ENCODE measurements at places on chromosomes 13 and 19. TPM values are rescaled to one million over a fixed set of nuclear protein-coding genes. Genes with fewer than 3 reads are reported as not detected.
A peak's percentile ranks its signal among the peaks of the same experiment; 100 is the strongest.

GRCh38 chr19:6233056-6233826 is 46.5 kb downstream of the MLLT1 start:
- no peak for DNase-seq

DNA sequence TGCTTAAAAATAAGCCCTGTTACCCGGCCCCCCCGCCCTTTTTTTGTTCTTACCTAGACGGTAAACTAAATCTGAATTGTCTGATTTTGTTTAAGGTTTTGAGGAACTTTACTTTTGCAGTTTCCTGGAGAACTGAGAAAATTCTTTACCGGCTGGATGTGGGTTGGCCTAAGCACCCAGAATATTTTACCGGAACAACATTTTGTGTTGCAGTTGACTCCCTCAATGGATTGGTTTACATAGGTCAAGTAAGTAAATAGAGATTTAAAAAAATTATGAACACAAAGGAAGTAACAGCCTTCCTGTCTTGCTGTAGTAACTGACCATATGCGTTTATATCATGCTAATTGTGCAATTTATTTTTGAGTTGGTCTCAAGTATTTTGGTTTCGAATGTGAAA is 785 bp downstream of the NHLRC3 start:
- no peak for DNase-seq

- DNase-seq = no peak
Observed at GRCh38 chr19:1355568-1356507, 27.9 kb upstream of the NDUFS7 start.

GRCh38 chr13:41955605-41956004 is 5.3 kb downstream of the VWA8 start:
- DNase-seq = no peak

GRCh38 chr19:29681422-29682235 is 16.4 kb downstream of the PLEKHF1 start:
- DNase-seq = no peak

DNA sequence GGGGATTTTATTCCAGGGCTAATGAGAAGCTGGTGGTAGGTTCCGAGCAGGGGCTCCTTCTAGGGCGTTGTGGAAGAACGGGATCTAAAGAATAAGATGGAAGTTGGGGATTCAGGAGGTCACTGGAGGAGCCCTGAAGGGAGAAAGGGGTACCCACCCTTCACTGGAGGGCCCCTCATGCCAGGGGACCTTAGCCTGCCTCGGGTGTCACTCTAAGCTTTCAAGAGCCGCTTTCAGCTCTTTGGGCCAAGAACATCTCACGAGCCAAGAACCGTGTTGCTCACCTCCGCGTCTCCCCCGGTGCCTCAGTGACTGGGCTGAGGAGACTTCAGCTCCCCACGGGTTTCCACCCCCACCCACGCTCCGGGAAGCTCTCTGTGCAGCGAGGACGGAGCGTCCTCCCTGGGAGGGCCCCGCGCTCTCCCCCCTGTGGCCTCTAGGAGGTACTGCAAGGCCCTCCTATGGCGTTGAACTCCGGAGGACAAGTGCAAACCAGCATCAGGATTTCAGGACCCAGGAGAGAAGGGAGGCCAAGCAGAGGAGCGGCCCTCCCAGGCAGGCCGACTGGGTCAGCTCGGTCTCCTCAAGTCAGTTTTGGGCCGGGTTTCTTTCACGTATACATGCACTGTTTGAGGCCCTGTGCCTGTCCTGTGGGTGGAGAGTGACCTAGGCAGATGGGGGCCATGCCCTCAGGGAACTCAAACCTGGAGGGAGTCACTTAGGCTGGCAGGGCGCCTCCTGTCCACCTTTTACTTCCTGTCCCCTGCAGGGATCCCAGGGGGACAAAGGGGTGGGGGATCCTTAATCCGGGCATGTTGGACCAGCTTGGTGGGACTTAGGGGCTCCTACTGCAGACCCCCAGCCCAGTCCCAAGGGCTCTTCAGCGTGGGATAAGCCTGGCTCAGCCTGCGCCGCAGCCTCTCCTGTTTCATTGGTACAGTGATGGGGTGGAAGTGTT is 5.1 kb upstream of the KRTDAP start:
- peak; percentile 68 for DNase-seq

DNA sequence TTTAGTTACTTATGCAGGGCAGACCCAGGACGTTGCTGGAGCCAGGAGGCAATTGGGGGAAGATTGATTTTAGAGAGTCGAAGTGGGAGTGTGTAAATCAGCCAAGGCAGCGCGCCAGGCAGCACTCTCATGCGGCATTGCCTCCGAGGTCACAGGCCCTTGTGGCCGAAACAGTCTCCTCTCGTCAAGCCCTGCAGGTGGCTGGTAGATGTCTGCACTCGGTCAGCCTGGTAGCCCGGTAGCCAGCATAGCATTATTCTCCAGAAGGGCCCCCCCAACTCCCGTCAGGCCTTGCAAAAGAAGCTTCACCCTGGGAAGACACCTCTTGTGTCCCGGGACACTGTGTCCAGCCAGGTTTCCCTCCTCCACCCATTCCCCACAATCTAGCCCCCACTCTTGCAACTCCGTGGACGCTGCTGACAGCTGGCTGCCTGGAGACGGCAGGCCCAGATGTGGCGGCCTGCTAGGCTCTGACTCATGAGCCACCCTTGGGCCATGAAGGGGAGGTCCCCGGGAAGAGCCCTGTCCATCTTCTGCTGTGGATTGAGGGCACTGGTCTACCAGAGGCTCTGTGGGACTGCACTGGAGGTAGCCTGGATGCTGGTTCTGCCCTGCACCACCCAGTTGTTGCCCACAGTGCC is 2.6 kb upstream of the PEPD start:
- no peak for DNase-seq

DNA sequence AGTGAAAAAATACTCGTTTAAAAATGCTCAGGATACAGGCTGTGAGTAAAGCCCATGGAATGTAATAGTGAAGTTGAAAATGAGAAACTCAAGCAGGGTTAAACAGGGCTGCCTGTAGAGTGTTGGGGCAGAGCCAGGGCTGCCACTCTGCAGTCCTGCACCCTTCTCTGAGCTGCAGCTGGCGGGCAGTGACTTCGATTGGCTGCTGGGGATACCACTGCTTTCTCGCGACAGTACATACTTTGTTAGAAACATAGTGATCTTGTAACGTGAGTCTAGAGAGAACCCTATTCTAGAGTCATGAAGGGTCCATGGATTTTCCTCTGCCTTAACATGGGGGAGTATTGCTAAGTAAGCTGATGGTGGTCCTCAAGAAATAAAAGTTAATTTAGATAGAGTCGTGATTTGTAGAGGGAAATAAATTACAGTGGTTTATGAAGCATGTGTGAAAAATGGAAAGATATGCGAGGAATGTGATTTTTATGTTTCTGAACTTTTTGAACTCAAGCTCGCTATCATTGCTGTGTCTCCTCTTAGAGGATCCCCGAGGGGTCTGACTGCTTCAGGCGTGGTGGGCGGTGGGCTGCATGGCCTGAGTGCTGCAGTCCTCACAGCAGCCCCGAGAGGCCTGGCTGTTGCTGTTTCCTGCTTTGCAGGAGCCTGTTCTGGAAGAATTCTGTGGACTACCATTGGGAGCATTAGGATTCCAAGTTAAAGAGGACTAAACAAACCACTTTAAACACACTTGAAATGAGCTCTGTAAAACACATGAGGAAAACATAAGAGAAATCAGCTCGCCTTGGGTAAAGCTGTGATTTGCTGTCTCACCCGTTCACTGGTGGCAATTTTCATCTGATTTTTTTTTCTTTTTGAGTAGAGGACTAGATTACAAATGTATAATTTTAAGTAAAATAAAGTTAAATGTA is 95.7 kb downstream of the ARHGEF7 start:
- DNase-seq = no peak

DNA sequence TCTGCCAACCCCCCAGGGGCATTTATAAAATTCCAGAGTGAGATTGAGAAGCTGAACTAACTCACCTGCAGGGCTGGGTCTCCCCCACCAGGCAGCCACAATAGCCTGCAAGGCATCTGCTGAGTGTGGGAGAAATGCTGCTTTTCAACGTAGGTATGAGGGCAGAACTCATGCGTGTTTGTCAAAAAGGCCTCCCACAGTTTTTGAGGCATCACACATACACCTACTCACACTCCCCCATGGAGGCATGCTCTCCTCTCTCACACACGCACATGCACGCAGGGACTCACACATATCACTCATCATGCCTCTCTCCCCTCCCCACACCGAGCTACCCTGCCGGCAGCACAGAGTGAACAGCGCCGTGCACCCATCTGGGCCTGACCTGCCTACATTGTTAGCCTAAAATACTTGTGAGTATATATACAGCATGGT is 390.5 kb downstream of the FGF9 start:
- DNase-seq = no peak

DNA sequence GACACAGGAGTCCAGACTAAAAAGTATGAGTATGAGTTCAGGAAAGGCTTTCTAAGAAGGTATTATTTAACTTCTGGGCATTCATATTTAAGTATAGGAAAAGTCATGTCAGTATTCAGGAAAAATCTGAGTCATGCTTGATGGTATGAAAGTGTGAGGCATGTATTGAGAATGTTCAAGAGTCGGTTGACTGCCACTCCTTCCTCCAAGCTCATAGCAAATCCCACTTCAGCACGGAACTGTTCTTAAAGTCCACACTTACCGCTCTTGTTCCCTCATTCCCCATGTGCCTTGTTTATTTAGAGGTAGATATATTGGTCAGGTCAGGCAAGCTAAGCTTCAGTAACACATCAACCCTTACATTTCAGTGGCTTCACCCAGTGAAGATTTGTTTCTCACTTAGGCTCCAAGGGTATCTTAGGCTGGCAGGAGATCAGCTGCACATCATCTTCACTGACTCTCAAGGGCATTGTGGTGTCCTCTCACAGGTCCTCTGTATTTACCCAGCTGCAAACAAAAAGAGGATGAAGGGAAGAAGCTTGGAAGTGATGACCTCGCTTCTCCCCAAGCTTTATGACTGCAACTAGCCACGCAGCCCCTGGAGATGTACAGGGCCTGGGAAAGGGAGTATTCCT is 1189.2 kb downstream of the EFNB2 start:
- no peak for DNase-seq

DNA sequence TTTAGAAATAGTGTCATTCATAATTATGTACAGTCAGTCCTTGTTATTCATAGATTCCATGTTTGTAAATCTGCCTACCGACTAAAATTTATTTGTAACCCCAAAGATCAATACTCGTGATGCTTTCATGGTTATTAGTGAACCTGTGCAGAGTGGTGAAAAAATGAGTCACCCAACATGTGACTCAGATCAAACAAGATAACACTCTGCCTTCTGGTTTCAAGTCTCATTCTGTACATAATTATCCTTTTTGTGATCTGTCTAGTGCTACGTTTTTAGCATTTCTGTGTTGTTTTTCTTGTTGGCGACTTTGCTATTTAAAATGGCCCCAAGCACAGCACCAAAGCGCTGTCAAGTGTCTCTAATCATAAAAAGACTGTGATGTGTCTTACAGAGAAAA is 274.7 kb downstream of the SUCLA2 start:
- no peak for DNase-seq

GRCh38 chr13:46595885-46596275 is 42.9 kb downstream of the LRCH1 start:
- DNase-seq = no peak

GRCh38 chr19:20367811-20368294 is 197.7 kb downstream of the ZNF737 start:
- DNase-seq = peak; percentile 19

DNA sequence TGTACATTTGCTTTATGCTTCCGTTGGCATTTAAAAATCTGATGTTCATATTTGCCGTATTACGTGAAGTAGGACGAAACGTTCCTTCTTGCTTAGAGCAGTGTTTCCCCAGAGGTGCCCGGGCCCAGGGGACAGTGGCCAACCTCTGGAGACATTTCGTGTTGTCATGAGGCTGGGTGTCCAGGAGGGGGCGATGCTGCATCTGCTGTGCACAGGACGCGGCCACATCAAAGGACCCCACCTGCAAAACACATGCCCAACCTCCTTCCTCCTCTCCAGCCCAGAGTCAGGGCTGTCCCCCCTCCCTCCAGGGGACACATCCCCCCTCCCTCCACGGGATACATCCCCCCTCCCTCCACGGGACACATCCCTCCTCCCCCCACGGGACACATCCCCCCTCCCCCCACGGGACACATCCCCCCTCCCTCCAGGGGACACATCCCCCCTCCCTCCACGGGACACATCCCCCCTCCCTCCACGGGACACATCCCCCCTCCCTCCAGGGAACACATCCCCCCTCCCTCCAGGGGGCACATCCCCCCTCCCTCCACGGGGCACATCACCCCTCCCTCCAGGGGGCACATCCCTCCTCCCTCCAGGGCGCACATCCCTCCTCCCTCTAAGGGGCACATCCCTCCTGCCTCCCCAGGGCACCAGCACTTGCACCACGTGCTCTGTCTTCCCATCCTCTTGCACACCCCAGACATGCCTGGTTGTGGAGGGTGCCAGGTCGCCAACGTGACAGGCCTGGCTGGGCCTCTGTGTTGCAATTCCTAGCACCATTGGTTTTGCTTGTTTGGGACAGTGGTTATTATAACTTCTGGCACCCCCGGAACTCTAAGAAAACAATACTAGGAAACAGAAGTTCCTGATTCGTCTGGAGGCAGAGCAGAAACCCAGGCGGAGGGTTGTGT is 46.7 kb downstream of the GAS6 start:
- DNase-seq = peak; percentile 88

GRCh38 chr13:113034451-113035212 is 65.6 kb downstream of the MCF2L start:
- peak; percentile 62 for DNase-seq

DNA sequence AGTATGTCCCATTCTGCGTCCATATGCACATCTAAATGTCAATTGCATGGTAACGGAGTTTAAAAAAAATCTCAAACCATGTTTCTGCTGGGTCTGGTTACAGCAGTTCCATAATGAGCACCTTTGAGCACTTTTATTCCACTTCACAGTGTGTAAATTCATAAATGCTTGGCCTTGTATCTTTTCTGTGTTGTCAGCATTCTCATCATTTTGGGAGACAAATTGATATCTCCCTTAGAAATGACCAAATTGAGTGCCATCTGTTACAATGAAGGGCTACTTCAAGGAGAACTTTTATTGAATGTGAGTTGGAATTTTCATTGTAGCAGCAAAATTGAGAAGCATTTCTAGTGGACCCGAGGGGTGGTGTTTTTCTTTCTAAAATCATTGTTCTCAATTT is 432.9 kb upstream of the PCDH9 start:
- no peak for DNase-seq

DNA sequence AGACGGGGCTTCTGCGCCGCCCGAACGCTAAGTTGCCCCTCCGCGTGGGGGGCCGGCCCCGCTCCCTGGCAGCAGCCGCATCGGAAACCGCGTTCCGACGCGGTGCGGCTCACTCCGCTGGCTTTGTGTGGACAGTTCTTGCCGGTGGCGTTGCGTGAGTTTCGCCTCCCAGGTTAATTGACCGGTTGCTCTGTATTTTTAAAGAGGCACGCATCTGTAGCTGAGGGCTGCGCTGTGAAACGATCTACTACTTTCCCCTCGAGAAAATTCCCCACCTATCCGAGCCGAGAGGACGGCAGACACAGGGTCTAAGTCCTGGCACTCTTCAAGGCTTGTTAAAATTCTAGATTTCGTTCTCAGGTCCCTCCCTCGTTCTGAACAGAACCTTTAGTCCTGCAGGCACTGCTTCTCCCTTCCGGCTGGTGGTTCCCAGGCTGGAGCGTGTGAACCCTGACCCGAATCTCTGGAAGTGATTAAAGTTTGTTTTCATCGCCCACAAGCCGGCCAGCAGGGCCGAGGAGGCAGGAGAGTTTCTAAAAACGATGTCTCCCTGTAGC is 933 bp downstream of the ARHGEF7 start:
- peak; percentile 30 for DNase-seq

The SIGLEC14 gene
- 0.21 TPM for total RNA-seq

The GPC5 gene
- not detected for total RNA-seq

The ZNF729 gene
- total RNA-seq = not detected

The TEX101 gene
- total RNA-seq = not detected

The ZNF491 gene
- not detected for total RNA-seq
